ENCODE measurements at places on chromosomes 16 and 17. TPM values are rescaled to one million over a fixed set of nuclear protein-coding genes. Genes with fewer than 3 reads are reported as not detected.

Gene IRX5
- 25.0 TPM for polyA plus RNA-seq

DNA sequence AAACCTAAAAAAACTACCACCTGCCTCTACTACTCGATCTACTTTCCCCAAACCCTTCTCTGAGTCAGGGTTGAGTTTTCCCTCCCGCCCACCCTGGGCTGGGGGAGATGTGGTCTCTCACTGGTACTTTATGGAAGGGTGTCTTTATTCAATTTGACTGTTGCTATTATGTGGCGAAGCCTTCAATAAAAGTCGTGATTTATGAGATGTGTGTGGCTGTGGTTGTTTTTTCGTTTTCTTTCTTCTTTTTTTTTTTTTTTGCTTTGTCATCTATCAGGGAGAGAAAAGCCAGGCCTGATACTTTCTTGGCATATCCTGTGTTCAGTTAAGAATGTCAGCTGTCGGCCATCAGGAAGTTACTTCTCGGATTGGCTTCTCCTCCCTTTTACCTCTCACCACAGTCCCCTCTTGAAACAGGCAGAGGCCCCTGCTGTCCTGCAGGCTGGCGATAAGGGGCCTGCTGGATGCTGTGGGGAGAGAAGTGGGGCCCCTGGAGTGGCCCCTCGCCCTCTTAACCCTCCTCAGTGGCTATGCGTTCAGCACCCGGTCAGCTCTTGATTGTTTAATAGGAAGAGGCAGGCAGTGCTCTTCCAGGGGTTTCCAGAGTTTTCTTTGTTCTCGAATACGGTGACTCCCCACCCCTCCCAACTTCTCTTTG, 123.0 kb downstream of the MSI2 start:
- no peak for DNase-seq

GRCh38 chr17:8844229-8845218, 22.9 kb downstream of the PIK3R6 start:
- DNase-seq, result no peak

Gene HP
- polyA plus RNA-seq, result 0.46 TPM

DNA sequence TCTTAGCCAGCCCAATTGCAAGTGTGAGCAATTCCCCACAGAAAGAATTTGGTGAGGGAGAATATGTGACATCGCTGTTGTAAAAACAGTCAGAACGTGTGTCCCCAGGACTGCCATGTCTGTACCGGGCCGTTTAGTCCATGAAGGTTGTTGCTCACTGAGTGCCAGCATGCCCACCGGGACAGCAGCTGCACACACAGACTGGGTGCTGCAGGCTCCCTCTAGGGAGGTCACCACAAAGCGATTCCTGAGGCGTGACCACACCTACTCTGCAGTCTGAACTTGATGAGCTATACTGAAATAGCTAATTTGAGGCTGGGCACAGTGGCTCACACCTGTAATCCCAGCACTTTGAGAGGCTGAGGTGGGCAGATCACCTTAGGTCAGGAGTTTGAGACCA, 44.1 kb upstream of the ADORA2B start:
- no peak for DNase-seq

Gene HBA2
- polyA plus RNA-seq, result 922 TPM

Gene CA7
- not detected for polyA plus RNA-seq

Gene CPD
- polyA plus RNA-seq, result 54.3 TPM

- DNase-seq, result no peak
Observed at GRCh38 chr17:55394357-55395021, 27.1 kb downstream of the MMD start.

GRCh38 chr17:5464717-5465507, 3.9 kb downstream of the DHX33 start:
- DNase-seq, result no peak

- no peak for DNase-seq
Observed at GRCh38 chr16:65032387-65032786, 89.5 kb downstream of the CDH11 start.
